ENCODE measurements at places on chromosomes 5 and 9. TPM values are rescaled to one million over a fixed set of nuclear protein-coding genes. Genes with fewer than 3 reads are reported as not detected.

FOXD4L6 gene
- not detected for total RNA-seq

CTXN3 gene
- total RNA-seq: not detected

- no peak overlapping the region for H3K4me3 ChIP-seq
- H3K27me3 ChIP-seq: no peaks in the 10 kb centered on the region
- DNase-seq: no peak
- H3K4me1 ChIP-seq: no peaks in the 10 kb centered on the region
- no peak overlapping the region for H3K27ac ChIP-seq
These were observed 105.9 kb downstream of the GADD45G start for GRCh38 chr9:89710697-89711096.

- no peak overlapping the region for H3K4me3 ChIP-seq
- no peak for DNase-seq
- H3K27me3 ChIP-seq: no peaks in the 10 kb centered on the region
- no peak overlapping the region for H3K27ac ChIP-seq
- no peaks in the 10 kb centered on the region for H3K4me1 ChIP-seq
- H3K36me3 ChIP-seq: no peaks in the 10 kb centered on the region
These were observed 522.7 kb upstream of the TYRP1 start for GRCh38 chr9:12170456-12170855.

- H3K27ac ChIP-seq: no peak overlapping the region
- no peaks in the 10 kb centered on the region for H3K4me1 ChIP-seq
- H3K27me3 ChIP-seq: no peaks in the 10 kb centered on the region
- no peak overlapping the region for H3K4me3 ChIP-seq
- no peak for DNase-seq
These were observed 11.4 kb upstream of the NRARP start for GRCh38 chr9:137313326-137313936.

GRCh38 chr9:122929796-122930354 is 1.4 kb downstream of the ZBTB26 start:
- DNase-seq: no peak
- H3K27ac ChIP-seq: no peak overlapping the region
- H3K36me3 ChIP-seq: no peaks in the 10 kb centered on the region
- H3K4me1 ChIP-seq: peaks cover 17% of the 10 kb centered on the region
- H3K4me3 ChIP-seq: peak overlapping the region; percentile 93

Measured in GM23248 (cell line).